Neural crest cell (in vitro differentiated cells): ENCODE measurements at places on chromosomes 2 and 18. TPM values are rescaled to one million over a fixed set of nuclear protein-coding genes. Genes with fewer than 3 reads are reported as not detected.

Gene MTHFD2
- 95.7 and 101 TPM in 2 replicates for total RNA-seq

DNA sequence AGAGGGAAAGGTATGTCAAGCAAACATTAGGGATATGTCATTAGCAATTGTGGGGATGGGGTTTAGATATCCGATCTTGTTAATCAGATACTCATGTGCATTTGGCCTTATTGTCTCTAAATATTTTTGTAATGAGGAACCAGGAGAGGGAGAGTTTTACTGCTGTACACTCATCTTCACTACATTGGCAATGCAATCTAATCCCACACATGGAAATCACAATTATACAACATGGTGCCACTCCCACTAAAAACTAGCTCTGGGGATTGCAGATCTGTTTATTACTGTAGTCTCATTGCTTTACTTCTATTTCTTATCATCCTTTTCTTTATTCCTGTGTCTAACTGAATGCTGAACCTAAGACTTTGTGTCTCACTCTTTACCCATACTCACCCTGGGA is 39.6 kb upstream of the KCNJ3 start:
- no peak for DNase-seq
- no peak overlapping the region for H3K27ac ChIP-seq
- H3K36me3 ChIP-seq = no peaks in the 10 kb centered on the region
- H3K27me3 ChIP-seq = no peaks in the 10 kb centered on the region

Gene DNAJC27
- total RNA-seq = 6.9 and 8.1 TPM in 2 replicates

Gene C1QL2
- 0.14 TPM in 1 of 2 replicates, not detected in the other for total RNA-seq

DNA sequence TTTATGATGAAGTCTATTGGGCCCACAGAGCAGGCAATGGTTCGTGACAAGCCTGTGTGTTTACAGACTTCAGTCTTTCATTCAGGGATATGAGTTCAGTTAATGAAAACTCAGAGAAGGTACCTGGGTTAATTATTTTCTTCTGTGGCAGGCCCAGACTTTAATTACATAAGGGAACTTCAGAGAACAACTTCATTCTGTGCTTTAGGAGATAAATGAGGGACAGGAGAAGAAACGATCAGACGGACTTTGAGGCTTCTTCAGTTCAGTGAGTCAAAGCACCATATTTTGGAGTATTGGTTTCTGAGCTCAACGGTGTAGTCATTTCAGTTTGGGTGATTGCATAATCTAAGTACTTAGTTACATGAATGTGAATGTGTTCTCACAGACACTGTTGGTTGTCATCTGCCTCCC is 203.0 kb upstream of the KCNJ3 start:
- no peaks in the 10 kb centered on the region for H3K36me3 ChIP-seq
- no peaks in the 10 kb centered on the region for H3K27me3 ChIP-seq
- DNase-seq = no peak
- no peak overlapping the region for H3K4me3 ChIP-seq
- H3K27ac ChIP-seq = no peak overlapping the region

GRCh38 chr18:47936952-47937351 is 6.5 kb upstream of the SMAD2 start:
- H3K4me3 ChIP-seq = no peak overlapping the region
- H3K4me1 ChIP-seq = peaks cover 12% of the 10 kb centered on the region
- H3K36me3 ChIP-seq = no peaks in the 10 kb centered on the region
- peaks cover 22% of the 10 kb centered on the region for H3K27me3 ChIP-seq
- no peak overlapping the region for H3K27ac ChIP-seq

GRCh38 chr18:6718267-6718666 is 11.2 kb upstream of the ARHGAP28 start:
- H3K4me1 ChIP-seq = no peaks in the 10 kb centered on the region
- no peak for DNase-seq
- no peak overlapping the region for H3K27ac ChIP-seq
- no peak overlapping the region for H3K4me3 ChIP-seq
- no peaks in the 10 kb centered on the region for H3K27me3 ChIP-seq
